ENCODE measurements at places on chromosomes 3 and 15.

DNA sequence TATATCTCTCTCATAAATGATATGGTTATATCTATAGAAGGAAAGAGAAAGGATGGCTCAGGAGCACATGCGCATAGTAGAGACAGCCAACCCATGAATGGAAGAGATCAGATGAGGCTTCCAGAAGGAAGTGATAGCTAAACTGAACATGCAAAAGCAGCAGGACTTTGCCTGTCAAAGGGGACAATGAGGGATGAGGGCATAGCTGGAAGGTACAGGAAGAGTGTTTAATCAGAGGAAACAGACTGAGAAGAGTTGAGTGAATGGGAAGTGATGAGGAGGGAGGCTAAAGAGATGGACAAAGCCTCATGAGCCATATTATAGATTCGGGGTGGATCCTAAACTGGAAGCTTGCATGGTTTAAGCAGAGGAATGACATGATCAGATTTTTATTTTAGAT lies 26.5 kb upstream of the VEPH1 start:
- DNase-seq, result no peak

DNA sequence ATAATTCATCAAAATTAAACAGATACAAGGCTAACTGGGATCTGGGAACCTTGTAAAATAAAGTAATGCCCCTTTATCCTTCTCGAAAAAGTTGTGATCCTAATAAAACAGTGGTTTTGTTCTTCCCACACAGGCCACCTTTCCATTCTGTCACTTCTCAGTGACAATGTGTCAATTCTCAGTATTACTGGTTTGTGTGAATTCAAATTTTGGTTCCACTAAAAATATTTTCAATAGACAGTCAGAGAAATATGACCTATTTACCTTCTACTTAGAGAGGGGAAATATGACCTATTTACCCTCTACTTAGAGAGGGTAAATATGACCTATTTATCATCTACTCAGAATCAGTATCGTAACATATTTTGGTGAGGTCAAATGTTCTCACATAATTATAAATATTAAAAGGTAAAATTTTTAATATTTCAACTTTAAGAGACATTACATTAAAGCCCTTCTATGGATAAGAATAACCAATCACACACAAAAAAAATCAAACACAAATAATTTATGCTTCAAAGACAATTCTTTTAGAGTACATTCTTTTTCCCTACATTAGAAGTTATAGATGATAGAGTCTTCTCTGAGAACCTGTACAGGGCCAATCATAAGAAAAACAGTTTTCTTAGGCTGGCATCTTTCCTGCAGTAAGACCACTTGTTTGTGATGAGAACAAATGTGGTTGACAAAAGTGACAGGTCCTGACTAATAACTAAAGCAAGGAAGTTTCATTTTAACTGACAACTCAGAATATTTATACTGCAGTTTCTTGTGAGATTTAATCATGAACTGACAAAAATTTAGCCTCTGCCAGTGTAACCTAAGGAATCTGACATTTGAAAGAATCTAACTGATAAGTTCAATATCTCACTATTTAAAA lies 323.3 kb downstream of the DIPK2A start:
- DNase-seq, result no peak

DNA sequence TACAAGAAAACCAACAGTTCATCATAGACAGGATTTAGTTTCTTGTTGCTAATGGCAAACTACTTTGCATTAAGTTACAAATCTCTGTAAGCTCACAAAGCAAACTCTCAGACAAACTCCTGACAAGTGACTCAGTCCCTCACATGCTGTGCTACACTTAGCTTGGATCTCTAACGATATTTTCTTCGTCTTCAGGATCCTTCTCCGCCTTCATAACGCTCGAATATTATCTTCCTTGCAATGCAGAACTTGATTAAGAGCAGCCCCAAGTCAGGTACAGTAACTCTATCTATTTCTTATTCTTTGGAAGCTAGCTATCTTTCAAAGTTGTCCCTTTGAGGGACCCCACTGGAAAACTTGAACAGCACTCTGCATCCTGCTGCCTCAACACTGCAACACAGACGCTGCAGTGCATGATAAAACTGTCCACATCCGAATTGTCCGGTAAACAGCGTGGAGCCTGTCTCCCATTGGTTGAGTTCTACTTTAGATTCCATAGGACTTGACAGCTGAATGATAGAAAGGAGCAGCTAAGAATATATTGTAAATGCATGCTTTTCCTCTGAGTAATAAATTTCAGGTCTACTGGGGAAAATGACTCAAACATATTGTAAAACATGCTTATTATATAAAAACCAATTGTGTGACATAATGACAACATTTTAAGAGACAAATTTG lies 61.3 kb downstream of the UACA start:
- no peak for DNase-seq

DNA sequence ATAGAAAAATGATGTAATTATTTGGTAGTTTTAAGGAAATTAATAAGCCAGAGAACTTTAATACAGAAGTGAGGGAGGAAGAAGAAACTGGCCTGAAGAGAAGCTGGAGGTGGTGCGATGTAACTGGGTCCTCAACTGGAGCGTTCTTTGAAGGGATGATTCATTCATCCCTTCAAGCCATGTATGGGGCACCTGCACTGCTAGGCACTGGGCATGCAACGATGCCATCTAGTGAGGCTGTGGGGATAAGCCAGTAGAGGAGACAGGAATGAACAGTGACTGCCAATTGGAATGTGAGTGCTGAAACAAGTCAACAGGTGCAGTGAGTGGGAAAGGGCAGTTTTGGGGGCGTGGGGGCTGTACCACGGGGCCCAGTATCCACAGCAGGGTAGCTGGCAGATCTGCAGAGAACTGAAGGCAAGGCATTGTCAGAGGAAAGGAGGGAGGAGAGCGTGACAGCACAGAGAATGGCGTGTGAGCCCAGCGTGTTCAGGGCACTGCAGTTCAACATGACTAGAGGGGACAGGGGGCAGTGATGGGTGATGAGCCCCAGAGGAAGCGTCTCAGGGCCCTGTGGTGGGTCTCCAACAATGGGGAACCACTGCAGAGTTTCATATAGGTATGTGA lies 3.8 kb upstream of the KIF23 start:
- DNase-seq, result no peak

DNA sequence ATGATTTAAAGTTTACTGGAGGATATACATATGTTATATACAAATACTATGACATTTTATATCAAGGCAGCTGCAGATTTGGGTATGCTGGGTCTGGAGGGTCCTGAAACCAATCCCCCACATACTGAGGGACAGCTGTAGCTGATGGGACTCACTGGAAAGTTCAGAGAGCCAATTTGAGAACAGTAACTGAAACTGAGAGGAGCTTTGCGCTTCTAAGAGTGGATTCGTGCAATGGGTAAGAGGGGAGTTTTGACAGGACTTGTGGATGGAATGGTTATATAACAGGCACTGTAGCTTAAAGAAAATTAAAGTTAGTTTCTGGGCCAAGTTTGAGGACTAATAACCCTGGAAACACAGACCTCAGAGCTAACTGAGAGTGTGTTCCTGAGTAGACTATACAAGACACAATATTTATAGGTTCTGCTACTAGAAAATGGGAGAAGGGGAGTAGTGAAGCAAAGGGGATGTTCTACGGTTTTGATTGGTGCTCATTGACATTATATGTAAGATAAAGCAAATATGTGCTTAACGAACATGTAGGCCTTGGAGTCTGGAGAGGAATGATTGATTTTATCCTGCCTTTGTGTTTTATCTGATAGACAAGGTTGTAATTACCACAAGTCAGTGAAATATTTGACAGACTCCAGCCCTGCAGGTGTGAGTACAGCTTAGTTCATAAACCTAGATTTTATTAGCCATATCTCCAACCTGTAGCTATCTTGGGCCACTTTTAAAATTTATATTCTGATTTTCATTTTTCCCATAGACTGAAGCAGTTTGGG lies 4.8 kb upstream of the ZMAT3 start:
- no peak for DNase-seq

DNA sequence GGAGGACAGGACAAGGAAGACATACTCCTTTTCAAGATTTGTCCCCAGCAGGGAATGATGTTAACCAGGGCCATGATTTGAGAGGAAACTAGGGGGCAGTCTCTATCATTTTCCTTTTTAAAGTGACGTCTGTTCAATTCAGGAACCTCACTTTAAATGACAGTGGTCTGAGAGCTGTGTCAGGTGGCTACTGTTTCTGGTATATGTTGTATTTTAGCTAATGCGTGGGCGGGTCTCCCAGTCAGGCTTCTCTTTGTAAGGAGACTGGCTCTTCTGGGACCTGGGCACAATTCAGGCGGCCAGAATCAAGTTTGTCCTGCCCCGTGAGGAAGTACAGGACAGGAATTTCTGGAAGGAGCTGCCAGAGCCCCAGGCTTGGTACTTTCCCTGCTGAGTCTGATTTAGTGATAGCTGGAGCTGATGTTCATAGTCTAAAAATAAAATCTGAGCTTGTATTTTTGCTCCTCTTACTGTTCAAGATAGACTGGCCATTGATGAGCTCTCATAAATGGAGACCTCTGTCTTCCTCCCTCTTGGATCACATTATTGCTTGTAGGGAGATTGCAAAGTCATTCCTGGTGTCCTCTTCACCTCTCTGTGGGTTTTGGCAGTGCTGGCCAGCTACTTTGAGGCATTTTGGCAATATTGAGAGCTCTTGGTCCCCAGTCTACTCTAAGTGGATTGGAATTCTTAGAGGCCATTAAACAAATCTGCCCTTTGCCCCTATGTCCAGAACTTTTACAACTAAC lies 25.6 kb downstream of the SQOR start:
- DNase-seq, result no peak

DNA sequence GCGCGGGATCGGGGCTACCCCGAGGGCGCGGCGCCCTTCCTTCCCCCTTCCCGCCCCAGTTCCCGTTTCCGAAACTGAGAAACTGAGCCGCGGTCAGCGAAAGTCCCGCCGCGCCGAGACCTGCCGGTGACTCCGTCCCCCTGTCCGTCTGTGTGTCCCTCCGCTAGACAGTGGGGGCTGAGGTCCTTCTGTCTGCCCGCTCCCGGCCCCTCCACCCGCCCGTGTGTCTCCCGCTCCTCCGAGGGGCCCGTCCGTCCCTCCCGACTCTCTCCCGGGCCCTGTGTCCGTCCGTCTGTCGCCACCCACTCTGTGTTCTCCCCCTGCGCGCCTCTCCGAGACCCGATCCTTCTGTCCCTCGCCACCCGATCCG lies 426 bp downstream of the PRKCD start:
- no peak for DNase-seq

DNA sequence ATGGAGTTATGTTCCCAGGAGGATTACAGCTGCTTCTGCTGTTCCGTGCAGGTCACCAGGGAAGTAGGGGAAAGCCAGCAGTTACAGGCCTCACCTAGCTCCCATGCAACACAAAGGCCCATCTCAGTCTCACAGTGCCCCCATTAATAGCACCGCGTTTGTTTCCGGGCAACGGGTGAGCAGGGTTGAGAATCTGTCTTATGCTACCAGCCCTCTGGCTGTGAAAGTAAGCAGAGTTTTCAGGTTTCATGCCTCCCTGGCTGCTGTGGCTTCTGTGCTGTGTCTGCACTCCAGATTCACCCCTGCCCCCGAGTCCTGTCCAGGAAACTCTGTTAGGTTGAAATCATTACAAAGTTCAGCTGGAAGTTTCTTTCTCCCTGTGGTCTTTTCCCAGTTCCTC lies 254.4 kb upstream of the GPR149 start:
- no peak for DNase-seq

DNA sequence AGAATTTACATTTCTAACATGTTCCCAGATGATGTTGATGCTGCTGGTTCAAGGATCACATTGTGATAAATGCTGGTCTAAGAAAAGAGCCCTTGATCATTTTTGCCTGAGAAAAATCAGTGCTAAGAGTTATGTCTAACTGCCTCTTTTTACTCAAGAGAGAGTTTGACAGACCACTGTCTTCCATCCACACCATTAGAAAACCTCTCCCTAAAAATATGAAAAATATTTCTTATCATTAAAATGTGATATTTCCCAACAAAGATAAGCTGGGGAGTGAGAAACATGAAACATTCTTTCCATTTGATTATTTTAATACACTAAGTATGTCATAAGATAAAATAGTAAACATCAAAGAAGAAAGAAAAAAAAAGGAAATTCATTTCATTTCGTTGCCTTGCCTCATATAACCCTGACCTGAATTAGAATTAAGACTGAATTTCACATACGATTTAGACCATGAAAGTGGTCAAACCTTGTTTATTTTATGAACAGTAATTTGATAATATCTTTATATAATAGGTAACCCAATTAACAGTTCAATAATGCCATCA lies 471.8 kb upstream of the ARHGEF26 start:
- DNase-seq, result no peak
